ENCODE measurements at places on chromosomes 6 and 20. TPM values are rescaled to one million over a fixed set of nuclear protein-coding genes. Genes with fewer than 3 reads are reported as not detected.

- peaks cover 7% of the 10 kb centered on the region for H3K4me1 ChIP-seq
- no peaks in the 10 kb centered on the region for H3K27me3 ChIP-seq
- peaks cover 7% of the 10 kb centered on the region for H3K36me3 ChIP-seq
- DNase-seq: no peak
- H3K4me3 ChIP-seq: no peak overlapping the region
- no peak overlapping the region for H3K27ac ChIP-seq
Observed at GRCh38 chr20:51679254-51679921, 88.8 kb downstream of the ATP9A start.

GSTA3 gene
- not detected for total RNA-seq

DNA sequence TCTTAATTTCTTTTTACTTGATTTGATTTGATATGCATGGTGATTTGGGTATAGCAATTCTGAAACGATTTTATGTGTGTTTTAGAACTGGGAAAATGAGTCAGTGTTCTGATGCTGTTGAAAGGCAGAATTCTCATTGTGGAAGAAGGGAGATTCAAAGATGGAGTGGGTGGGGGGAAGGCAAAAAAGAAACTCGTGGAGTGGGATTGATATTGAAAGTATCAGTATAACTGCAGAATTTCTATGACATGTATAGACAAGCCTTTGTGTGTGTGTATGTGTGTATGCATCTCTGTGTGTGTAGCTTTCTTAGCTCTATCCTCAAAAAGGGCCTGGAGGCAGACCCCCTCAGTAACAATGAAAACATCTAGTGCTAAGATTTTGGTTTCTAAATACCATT, 184.3 kb upstream of the OLIG3 start:
- no peak for DNase-seq
- H3K27ac ChIP-seq: no peak overlapping the region
- no peaks in the 10 kb centered on the region for H3K4me1 ChIP-seq
- no peak overlapping the region for H3K4me3 ChIP-seq
- no peaks in the 10 kb centered on the region for H3K36me3 ChIP-seq
- H3K27me3 ChIP-seq: no peaks in the 10 kb centered on the region

GRCh38 chr6:96276305-96276704, 245.3 kb upstream of the UFL1 start:
- no peaks in the 10 kb centered on the region for H3K36me3 ChIP-seq
- H3K27me3 ChIP-seq: no peaks in the 10 kb centered on the region
- H3K27ac ChIP-seq: no peak overlapping the region
- DNase-seq: no peak
- no peak overlapping the region for H3K4me3 ChIP-seq

DNA sequence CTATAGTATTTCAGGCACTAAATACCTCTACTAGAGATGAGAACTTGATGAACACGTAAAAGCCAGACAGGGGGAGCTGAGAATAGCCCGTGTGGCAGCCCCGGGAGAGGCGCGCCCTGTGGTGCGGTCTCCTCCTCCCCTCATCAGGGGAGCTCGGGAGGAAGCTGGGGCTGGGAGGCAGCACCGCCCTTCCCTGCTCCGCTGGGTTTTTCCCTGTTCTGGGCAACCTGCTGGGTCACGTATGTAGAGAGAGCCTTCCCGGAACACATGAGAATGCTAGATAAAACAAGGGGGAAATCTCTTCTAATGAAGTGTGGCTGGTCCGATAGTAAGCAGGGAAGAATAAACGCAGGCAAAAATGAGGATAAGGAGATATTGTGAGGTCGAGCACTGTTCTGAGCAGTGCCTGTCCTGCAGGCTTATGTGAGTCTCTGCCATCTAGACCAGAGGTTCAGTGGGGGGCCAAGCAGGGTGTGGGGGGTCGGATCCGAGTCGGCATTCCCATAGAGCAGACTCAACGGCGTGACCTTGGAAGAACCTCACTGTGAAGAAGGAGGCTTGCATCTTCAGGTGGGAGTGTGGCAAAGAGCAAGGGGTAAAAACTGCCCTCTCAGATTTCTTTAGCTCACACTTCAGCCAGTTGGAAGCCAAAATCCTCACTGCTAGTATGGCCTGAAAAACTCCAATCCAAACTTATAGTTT, 13.4 kb upstream of the RPS6KA2 start:
- no peak for DNase-seq
- no peaks in the 10 kb centered on the region for H3K27me3 ChIP-seq
- H3K36me3 ChIP-seq: no peaks in the 10 kb centered on the region
- H3K4me1 ChIP-seq: no peaks in the 10 kb centered on the region
- H3K4me3 ChIP-seq: peak overlapping the region; percentile 26
- H3K27ac ChIP-seq: no peak overlapping the region

BTN1A1 gene
- total RNA-seq: not detected

Measured in thoracic aorta (tissue), 2 donors.